ENCODE measurements at places on chromosomes 13 and 19. TPM values are rescaled to one million over a fixed set of nuclear protein-coding genes. Genes with fewer than 3 reads are reported as not detected.

MYO16 gene
- total RNA-seq: not detected

- no peak overlapping the region for H3K27ac ChIP-seq
- H3K36me3 ChIP-seq: no peaks in the 10 kb centered on the region
- H3K4me3 ChIP-seq: peak overlapping the region; percentile 76
- peaks cover 13% of the 10 kb centered on the region for H3K4me1 ChIP-seq
- DNase-seq: peak; percentile 49
- peaks cover 47% of the 10 kb centered on the region for H3K27me3 ChIP-seq
Measured at GRCh38 chr13:42574435-42575311, 721 bp downstream of the TNFSF11 start.

DNA sequence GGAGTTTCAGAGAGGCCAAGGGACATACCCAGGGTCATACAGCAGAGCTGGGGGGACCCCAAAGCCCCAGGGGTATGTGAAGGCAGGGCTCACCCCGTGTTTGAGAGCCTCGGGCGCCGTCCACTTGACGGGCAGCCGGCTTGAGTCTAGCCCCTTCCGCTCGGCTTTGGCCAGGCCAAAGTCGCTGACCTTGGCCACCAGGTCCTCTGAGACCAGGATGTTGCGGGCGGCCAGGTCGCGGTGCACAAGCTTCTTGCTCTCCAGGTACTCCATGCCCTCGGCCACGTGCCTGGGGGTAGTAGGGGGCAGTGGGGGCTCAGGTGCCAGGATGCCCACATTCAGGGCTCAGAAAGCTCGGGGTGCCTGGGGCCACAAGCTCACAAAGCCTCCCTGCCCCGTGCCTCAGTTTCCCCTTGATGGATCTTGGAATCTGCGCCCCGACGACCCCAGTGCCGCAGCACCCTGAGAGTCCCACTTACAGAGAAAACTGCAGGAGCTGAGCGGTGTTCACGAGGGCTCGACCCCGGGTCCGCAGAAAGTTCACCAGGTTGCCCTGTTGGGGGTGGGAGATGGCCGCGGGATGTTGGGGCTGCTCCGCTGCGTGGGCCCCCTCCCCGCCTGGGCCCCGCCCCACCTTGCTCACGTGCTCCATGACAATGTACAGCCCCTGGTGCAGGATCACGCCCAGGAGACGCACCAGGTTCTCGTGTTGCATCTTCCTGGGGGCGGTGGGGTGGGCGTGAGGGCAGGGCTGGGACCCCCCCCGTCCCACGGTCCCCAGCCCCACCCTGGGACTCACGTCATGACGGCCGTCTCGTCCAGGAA is 7.1 kb downstream of the MATK start:
- H3K27ac ChIP-seq: no peak overlapping the region
- no peak overlapping the region for H3K4me3 ChIP-seq
- peaks cover 31% of the 10 kb centered on the region for H3K36me3 ChIP-seq
- no peaks in the 10 kb centered on the region for H3K27me3 ChIP-seq
- H3K4me1 ChIP-seq: peaks cover 11% of the 10 kb centered on the region

GRCh38 chr19:17021328-17021727 is 5.3 kb downstream of the CPAMD8 start:
- DNase-seq: no peak
- no peaks in the 10 kb centered on the region for H3K4me1 ChIP-seq
- peaks cover 28% of the 10 kb centered on the region for H3K27me3 ChIP-seq
- no peaks in the 10 kb centered on the region for H3K36me3 ChIP-seq

CEACAM20 gene
- not detected for total RNA-seq

GRCh38 chr19:6250024-6250615 is 29.7 kb downstream of the MLLT1 start:
- H3K4me3 ChIP-seq: no peak overlapping the region
- peaks cover 10% of the 10 kb centered on the region for H3K4me1 ChIP-seq
- H3K27ac ChIP-seq: no peak overlapping the region
- no peaks in the 10 kb centered on the region for H3K27me3 ChIP-seq
- peaks cover 24% of the 10 kb centered on the region for H3K36me3 ChIP-seq

ATCAY gene
- not detected for total RNA-seq

DNA sequence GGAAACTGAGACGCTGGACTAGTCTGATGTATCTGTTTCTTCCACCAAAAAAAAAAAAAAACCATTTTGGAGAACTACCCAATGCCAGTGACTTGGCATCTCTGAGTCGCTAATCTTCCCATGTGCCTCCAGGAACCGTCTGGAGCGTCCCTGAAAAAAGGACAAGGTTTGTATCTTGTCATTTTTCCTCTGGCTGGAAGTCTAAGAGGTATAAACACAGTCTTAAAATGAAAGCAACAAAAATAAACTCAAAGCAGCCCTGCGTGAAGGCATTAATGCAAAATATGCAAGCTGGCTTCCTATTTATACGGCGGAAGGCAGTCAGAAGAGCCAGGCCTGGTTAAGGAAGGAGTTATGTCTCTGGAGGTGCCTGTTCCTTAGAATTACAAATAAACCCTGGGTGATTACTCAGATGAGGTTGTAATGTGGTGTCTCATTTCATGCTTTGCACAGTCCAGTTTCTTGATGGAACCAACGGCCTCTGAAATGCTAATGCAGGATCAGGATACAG is 20.3 kb downstream of the ACTN4 start:
- H3K4me1 ChIP-seq: peaks cover 92% of the 10 kb centered on the region
- H3K36me3 ChIP-seq: peaks cover 49% of the 10 kb centered on the region
- no peak overlapping the region for H3K27ac ChIP-seq
- H3K27me3 ChIP-seq: no peaks in the 10 kb centered on the region

GJA3 gene
- total RNA-seq: 0.16 TPM

GRCh38 chr19:15427350-15427700 is 8.5 kb upstream of the AKAP8L start:
- no peak for DNase-seq
- H3K36me3 ChIP-seq: peaks cover 60% of the 10 kb centered on the region
- H3K27me3 ChIP-seq: no peaks in the 10 kb centered on the region
- peaks cover 19% of the 10 kb centered on the region for H3K4me1 ChIP-seq
- no peak overlapping the region for H3K4me3 ChIP-seq

DNA sequence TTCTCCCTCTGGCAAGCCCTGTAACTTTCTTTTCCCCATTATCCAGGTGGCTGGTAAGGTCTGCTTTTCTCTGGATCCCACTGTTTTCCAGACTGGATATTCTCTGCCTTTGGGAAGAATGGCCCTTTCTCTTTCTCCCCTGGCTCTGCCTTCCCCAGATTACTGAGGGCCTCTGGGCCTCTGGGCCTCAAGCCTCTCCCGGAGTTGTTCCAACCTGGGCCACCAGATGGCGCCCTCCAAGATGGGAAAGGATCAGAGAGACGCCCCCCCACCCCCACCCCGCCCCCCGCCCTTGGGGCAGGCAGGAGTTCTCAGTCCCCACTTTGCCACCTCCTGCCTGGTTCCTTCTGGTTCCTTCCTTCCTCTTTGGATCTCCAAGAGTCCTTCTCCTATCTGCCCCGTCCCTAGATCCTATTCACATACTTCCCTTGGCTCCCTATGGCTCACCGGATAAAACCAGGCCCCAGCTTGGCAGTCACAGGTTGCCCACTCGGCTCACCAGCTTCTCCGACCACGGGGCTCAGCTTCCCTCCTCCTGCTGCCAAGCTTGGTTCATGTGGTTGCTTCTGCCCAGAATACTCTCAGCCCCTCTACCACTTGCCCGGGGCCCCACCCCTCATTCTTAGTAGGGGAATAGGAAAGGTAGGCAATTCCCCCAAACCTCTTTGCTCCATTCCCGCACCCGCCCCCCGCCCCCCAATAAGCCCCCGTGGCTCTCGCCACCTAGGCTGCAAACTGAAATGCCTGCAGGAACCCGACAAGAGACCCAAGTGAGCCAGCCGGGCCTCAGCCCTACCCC is 13.1 kb downstream of the EPS8L1 start:
- peak overlapping the region; percentile 31 for H3K4me3 ChIP-seq
- H3K27ac ChIP-seq: peak overlapping the region; percentile 43
- peaks cover 26% of the 10 kb centered on the region for H3K4me1 ChIP-seq
- DNase-seq: peak; percentile 80
- H3K36me3 ChIP-seq: peaks cover 26% of the 10 kb centered on the region

ZNF90 gene
- total RNA-seq: 17.0 TPM

GRCh38 chr13:73703606-73704005 is 430.6 kb downstream of the KLF12 start:
- no peaks in the 10 kb centered on the region for H3K27me3 ChIP-seq
- no peak overlapping the region for H3K4me3 ChIP-seq
- no peak overlapping the region for H3K27ac ChIP-seq

ZNF417 gene
- 21.4 TPM for total RNA-seq

GRCh38 chr13:103358255-103358932 is 292.2 kb upstream of the SLC10A2 start:
- no peaks in the 10 kb centered on the region for H3K4me1 ChIP-seq
- H3K4me3 ChIP-seq: no peak overlapping the region
- H3K27ac ChIP-seq: no peak overlapping the region
- H3K27me3 ChIP-seq: no peaks in the 10 kb centered on the region
- no peak for DNase-seq

GRCh38 chr19:40221858-40222619 is 3.9 kb upstream of the TTC9B start:
- H3K4me1 ChIP-seq: peaks cover 14% of the 10 kb centered on the region
- H3K27ac ChIP-seq: no peak overlapping the region
- H3K27me3 ChIP-seq: peaks cover 51% of the 10 kb centered on the region

- peak; percentile 63 for DNase-seq
- H3K4me1 ChIP-seq: peaks cover 21% of the 10 kb centered on the region
- no peaks in the 10 kb centered on the region for H3K27me3 ChIP-seq
- H3K27ac ChIP-seq: peak overlapping the region; percentile 94
Measured at GRCh38 chr19:19642506-19643157, 825 bp downstream of the GMIP start.

DNA sequence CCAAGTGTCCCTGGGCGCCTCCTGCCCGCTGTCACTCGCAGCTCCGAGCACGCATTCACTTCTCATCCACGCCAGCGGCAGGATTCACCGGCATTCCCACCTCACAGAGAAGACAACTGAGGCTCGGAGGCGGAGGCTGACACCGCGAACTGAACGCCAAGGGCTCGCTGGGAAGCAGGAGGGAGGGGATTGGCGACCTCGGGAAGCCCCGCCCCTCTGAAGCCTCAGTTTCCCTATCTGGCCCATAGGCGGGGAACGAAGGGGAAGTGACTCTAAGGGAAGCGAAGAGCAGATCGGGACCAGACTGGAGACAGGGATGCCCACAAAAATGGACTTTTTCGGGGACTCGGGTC is 256 bp downstream of the MICOS13 start:
- peaks cover 24% of the 10 kb centered on the region for H3K4me1 ChIP-seq
- no peak for DNase-seq
- H3K36me3 ChIP-seq: peaks cover 4% of the 10 kb centered on the region
- H3K4me3 ChIP-seq: peak overlapping the region; percentile 96

ANGPTL8 gene
- total RNA-seq: not detected

SERP2 gene
- 0.50 TPM for total RNA-seq

- peaks cover 39% of the 10 kb centered on the region for H3K36me3 ChIP-seq
- H3K27ac ChIP-seq: peak overlapping the region; percentile 98
- H3K4me1 ChIP-seq: peaks cover 29% of the 10 kb centered on the region
- peak; percentile 92 for DNase-seq
Measured at GRCh38 chr19:36141039-36141927, 1.4 kb downstream of the CAPNS1 start.

- no peak for DNase-seq
- H3K4me1 ChIP-seq: peaks cover 5% of the 10 kb centered on the region
- H3K27ac ChIP-seq: no peak overlapping the region
- H3K4me3 ChIP-seq: no peak overlapping the region
- peaks cover 49% of the 10 kb centered on the region for H3K36me3 ChIP-seq
Measured at GRCh38 chr19:50392759-50393158, 8.6 kb downstream of the POLD1 start.

- no peak overlapping the region for H3K27ac ChIP-seq
- H3K4me3 ChIP-seq: no peak overlapping the region
- H3K4me1 ChIP-seq: peaks cover 35% of the 10 kb centered on the region
- DNase-seq: no peak
Measured at GRCh38 chr13:40794414-40795368, 5.3 kb downstream of the SLC25A15 start.

RFPL4AL1 gene
- not detected for total RNA-seq

NCCRP1 gene
- not detected for total RNA-seq

GRCh38 chr19:30556230-30556711 is 184.1 kb downstream of the ZNF536 start:
- H3K4me3 ChIP-seq: no peak overlapping the region
- no peaks in the 10 kb centered on the region for H3K36me3 ChIP-seq
- H3K27me3 ChIP-seq: no peaks in the 10 kb centered on the region
- no peak for DNase-seq
- H3K27ac ChIP-seq: no peak overlapping the region
- no peaks in the 10 kb centered on the region for H3K4me1 ChIP-seq

GRCh38 chr13:110929104-110929777 is 14.4 kb upstream of the ANKRD10 start:
- peaks cover 27% of the 10 kb centered on the region for H3K27me3 ChIP-seq
- H3K27ac ChIP-seq: no peak overlapping the region
- H3K36me3 ChIP-seq: peaks cover 3% of the 10 kb centered on the region
- DNase-seq: no peak

JSRP1 gene
- not detected for total RNA-seq

ACP7 gene
- not detected for total RNA-seq

ELSPBP1 gene
- not detected for total RNA-seq

KASH5 gene
- total RNA-seq: not detected

DNA sequence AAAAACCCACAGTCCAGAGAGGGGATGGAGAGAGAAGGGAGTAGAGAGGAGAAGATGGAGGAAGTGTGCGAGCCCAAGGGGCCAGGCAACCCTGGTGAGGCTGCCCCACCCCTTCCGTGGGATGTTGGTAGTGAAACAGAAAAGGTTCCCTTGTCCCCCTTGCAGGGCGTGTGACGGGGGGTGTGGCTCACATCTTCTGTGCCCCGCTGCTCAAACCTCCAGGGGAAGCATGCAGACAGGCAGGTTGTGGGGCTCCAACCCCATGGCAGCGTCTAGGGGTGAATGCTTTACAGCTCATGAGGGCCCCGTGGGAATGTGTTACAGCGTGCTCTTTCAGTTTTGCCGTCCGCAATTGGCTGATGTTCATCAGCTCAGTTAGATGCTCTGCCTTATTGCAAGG is 14.7 kb upstream of the EVI5L start:
- H3K4me1 ChIP-seq: peaks cover 8% of the 10 kb centered on the region
- no peak overlapping the region for H3K4me3 ChIP-seq

DNA sequence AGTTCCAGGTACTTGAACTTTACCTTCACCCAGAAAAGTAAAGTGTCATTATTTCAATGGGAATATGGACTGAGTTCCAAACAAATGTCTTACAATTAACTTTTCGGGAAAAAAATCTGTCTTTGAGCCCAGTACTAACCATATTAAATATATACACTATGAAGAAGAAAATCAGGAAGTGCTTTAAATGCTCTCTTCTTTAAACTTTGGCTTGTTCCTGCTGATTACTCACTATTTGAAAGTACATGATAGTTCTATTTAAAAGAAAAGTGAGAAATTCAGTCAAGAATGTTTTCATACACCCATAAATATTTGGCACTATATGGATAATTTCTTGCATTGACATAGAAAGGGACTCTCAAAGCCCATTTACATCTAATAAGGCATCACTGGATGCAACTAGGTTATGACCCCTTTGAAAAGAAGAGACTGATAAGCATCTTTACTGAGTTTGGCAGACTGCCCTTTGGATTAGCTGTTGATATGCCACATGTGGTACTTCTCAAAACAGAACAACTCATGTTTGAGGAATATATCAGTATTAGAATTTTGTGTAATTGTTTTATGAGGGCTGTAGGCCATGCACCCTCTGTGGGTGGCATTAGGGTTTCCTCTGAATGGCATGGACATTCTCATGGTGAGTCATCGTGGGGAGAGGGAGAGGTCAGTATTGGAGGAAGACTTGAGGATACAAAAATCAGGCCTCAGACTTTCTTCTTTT is 25.0 kb upstream of the VWA8 start:
- no peak for DNase-seq
- no peaks in the 10 kb centered on the region for H3K36me3 ChIP-seq
- no peaks in the 10 kb centered on the region for H3K4me1 ChIP-seq
- H3K27me3 ChIP-seq: peaks cover 14% of the 10 kb centered on the region

PRODH2 gene
- not detected for total RNA-seq

Measured in activated CD8-positive, alpha-beta T cell treated with anti-CD3 and anti-CD28 coated beads, Interleukin-2, amount 10 ng/mL, durations not matched to agents 7 days and 5 days (primary cell).